ENCODE measurements at places on chromosomes 2 and 18. TPM values are rescaled to one million over a fixed set of nuclear protein-coding genes. Genes with fewer than 3 reads are reported as not detected.

DNA sequence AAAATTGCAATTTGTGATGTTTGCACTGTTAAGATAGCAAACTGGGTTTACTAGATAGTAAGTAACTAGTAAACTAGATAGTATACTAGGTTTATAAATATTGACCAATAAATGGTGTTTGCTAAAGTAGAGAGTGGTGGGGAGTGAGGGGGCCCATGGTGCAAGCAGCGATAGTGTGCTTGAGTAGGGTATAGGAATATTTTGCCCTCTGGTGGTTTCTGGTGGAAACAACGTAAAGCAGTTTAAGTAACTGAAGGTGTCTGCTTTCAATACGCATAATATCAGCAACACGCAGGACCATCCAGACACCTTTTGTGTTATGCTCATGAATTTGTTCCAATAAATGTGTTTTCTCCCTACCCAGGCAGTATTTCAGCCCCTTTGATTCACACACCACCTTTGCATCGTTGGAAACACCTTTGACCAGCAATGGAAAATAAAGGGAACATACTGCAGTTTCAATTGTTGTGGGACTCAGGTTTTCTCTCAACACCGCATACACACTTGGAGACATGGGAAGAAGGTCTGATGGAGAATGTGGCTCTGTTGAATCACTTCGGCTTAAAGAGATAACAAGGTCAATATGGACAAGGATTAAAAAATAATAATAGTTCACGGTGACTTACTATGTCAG is 16.7 kb upstream of the STAT1 start:
- no peak for DNase-seq

- DNase-seq: no peak
Observed at GRCh38 chr2:25159949-25160348, 8.4 kb downstream of the POMC start.

- no peak for DNase-seq
Observed at GRCh38 chr18:24398540-24398939, 916 bp upstream of the OSBPL1A start.

DNA sequence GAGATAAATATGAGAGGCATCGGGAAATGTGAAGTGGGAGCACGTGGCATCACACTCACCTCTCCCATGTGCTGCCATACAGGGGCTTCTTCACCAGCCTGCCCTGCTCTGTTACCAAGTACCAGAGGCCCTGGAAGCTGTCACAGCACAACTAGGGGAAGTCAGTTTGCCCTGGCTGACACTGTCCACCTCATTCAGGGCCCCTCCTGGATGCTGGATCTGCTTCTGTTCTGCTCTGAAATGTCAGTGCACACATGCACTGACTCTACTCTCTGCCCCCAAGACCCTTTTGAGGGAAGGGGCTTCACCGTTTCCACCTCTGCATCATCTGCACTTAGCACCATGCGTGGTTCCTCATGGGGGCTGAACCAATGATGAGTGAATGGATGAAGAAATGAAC is 311.1 kb downstream of the EN1 start:
- DNase-seq: no peak

DNA sequence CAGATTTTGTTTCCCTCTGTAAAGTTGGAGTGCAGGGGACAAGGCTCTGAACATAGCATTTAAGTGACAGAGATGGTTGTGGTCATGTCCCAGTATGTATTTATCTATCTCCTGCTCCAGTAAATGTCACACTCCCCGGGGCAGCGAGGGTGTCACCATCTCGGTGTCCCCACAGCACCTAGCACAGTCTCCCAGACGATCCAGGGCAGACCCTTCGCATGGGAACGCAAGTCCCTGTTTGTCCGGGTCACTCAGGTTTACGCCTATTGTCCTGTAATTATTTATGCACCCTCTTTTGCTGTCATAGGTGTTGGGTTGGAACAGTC is 12.6 kb upstream of the NTSR2 start:
- DNase-seq: no peak

The CRIM1 gene
- 93.2 TPM for total RNA-seq

The CELF4 gene
- total RNA-seq: not detected

The VAMP8 gene
- 8.4 TPM for total RNA-seq

The CKAP2L gene
- 0.07 TPM for total RNA-seq

GRCh38 chr2:169670215-169670651 is 24.0 kb downstream of the CFAP210 start:
- no peak for DNase-seq

The DAW1 gene
- total RNA-seq: not detected

DNA sequence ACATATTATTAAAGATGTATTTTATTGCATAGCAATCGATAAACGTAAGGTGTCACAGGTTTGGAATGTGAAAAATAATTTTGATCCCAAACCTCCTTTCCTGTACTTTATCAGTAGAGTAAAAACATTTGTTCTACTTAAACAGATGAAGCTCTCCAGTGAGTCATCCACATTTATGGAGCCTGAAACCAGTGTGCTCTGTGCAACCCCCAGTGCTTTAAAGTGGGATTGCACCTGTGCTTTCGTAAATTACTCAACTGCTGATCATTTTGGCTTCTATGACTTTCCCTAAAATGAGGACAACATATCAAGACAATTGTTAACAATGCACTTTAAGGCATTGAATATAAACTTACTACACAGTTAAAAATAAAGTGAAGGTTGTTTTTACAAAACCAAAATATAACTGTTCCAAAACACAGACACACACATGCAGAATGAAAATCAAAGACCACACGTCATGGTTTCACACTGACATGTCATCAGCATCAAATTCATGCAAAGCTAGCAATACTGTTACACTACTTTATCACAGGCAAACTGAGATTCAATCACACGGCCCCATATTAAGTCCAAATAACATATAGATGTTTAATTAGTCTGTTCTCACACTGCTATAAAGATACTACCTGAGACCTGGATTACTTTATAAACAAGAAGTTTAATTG is 9.7 kb downstream of the TMEM18 start:
- no peak for DNase-seq

The CAPN14 gene
- not detected for total RNA-seq

GRCh38 chr18:44782617-44783016 is 101.9 kb downstream of the SETBP1 start:
- DNase-seq: no peak

DNA sequence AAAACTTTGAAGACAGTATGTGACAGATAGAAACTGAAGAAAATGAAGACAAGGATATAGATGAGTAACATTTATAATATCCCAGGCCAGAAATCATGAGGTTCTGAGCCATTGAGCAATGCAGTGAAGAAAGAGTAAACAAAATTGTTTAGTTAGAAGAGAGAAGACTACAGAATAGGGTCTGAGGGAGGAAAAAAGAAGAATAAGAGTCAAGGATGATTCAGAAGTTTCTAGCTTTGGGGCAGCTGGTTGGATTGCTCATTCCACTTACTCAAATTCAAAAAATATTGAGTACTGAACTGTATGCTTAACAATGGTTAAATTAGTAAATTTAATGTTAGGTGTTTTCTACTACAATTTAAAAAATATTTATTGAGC is 155.0 kb upstream of the OTX1 start:
- DNase-seq: no peak

- peak; percentile 43 for DNase-seq
Observed at GRCh38 chr2:1591978-1592907, 152.1 kb downstream of the PXDN start.

The TUBA4A gene
- 385 TPM for total RNA-seq

GRCh38 chr2:68790600-68790999 is 56.0 kb downstream of the ARHGAP25 start:
- no peak for DNase-seq

DNA sequence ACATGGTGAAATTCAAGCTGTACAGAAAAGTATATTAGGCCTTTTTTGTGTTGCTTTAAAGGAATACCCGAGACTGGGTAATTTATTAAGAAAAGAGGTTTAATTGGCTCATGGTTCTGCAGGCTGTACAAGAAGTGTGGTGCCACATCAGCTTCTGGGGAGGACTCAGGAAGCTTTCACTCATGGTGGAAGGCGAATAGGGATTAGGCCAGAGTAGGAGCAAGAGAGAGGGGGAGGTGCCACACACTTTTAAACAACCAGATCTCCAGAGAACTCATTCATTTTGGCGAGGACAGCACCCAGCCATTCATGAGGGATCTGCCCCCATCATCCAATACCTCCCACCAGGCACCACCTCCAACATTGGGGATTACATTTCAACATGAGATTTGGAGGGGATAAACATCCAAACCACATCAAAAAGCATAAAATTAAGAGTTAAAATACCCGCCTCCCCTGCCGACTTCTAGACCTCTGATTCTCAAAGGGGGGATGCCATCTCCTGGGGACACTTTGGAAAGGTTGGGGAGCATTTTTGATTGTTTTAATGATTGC is 15.1 kb upstream of the LIPG start:
- no peak for DNase-seq

The PRSS56 gene
- 1.9 TPM for total RNA-seq

DNA sequence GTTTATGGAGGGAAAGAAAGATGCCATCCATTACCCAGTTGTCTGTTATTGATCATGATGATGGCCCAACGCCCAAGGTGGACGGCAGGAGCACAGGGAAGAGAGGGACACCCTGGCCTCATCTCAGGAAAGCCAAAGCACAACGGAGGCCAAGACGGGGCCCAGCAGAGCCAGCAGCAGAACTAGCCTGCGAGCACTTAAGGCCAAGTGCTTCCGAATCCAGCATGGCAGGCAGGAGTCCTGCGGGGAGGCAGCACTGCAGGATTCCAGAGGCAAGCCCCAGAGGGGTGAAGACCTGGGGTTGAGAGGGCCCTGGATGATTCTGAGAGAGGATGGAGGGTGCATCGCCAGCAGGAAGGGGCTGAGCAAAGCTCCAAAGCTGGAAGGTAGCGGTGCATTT is 28.3 kb upstream of the KLHL29 start:
- DNase-seq: no peak

- no peak for DNase-seq
Observed at GRCh38 chr18:70197844-70198243, 7.6 kb downstream of the RTTN start.

DNA sequence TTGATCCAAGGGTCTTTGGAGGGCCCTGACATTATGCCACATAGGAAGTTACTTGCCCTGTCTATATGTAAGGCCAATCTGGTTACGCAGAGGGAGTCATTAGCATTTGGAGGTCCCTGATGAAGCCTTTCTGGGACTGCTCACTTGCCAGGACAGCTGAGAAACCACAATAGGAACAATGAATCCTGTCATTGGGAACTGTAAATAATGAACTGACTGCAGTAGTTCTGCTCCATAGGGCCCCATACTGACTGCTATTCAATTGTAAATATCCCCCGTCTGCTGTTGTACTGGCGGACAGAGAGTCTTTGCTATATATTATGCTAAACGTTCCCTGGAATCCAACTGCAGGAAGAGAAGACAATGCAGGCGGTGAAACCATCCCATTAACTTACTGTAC is 149.4 kb upstream of the DCC start:
- DNase-seq: no peak

- no peak for DNase-seq
Observed at GRCh38 chr2:203583084-203583695, 48.1 kb upstream of the RAPH1 start.

- no peak for DNase-seq
Observed at GRCh38 chr2:197514754-197515153, 1.1 kb upstream of the MOB4 start.

The C1QL2 gene
- total RNA-seq: not detected

The SPAST gene
- 27.9 TPM for total RNA-seq

The STARD6 gene
- total RNA-seq: not detected

The SULT1C4 gene
- total RNA-seq: 1.6 TPM

DNA sequence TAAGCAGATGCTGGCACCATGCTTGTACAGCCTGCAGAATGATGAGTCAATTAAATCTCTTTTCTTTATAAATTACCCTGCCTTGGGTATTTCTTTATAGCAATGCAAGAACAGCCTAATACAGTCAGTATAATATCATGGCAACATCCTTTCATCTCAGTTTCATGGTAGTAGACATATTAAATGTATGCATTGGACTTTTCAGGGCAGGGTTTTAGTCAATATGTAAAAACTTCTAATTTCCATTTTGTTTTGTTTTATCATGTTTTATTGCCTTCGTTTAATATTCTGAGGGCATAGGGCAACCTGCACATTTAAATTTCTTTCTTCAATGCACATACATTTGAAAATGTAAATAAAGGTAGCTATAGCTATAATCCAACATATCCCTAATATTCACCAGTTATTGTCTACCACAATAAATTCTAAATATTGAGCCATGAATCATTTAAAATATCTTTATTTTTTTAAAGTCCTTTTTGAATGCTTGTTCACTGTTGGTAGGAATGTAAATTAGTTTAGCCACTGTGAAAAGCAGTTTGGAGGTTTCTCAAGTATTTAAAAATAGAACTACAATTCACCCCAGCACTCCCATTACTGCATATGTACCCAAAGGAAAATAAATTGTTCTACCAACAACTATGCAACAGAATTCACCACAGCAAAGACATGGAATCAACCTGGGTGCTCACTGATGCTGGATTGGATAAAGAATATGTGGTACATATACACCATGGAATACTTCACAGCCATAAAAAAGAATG is 41.8 kb upstream of the GRB14 start:
- DNase-seq: no peak

The MPHOSPH10 gene
- total RNA-seq: 33.7 TPM

The POLR1A gene
- 20.1 TPM for total RNA-seq

GRCh38 chr2:105874466-105874865 is 129.8 kb downstream of the NCK2 start:
- DNase-seq: no peak

GRCh38 chr18:33269223-33269622 is 171.3 kb downstream of the CCDC178 start:
- no peak for DNase-seq

The CIDEA gene
- total RNA-seq: 0.33 TPM

The ADD2 gene
- 0.60 TPM for total RNA-seq

The TBR1 gene
- total RNA-seq: not detected

- DNase-seq: no peak
Observed at GRCh38 chr2:105571445-105571987, 172.7 kb upstream of the FHL2 start.

The AKAIN1 gene
- total RNA-seq: not detected

GRCh38 chr18:66780609-66781008 is 176.7 kb upstream of the CDH19 start:
- DNase-seq: no peak

The PFN4 gene
- total RNA-seq: not detected

DNA sequence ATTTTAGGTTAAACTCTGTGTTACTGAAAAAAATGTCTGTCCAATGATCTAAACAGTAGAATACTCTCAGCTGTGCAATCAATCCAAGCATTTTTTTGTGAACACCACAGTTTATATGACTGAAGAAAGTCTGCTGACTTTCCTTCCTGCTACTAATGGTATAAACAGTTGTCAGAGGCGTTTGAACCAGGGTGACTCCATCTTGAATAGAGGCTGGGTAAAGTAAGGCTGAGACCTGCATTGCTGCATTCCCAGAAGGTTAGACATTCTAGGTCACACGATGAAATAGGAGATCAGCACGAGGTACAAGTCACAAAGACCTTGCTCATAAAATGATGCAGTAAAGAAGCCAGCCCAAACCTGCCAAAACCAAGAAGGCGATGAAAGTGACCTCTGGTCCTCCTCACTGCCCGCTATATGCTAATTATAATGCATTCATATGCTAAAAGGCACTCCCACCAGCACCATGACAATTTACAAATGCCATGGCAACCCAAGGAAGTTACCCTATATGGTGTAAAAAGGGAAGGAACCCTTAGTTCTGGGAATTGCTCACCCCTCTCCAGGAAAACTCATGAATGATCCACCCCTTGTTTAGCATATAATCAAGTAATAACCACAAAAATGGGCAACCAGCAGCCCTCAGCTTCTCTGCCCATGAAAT is 31.3 kb downstream of the POU3F3 start:
- DNase-seq: no peak
